Myocyte (in vitro differentiated cells): ENCODE measurements at places on chromosomes 4 and X.

DNA sequence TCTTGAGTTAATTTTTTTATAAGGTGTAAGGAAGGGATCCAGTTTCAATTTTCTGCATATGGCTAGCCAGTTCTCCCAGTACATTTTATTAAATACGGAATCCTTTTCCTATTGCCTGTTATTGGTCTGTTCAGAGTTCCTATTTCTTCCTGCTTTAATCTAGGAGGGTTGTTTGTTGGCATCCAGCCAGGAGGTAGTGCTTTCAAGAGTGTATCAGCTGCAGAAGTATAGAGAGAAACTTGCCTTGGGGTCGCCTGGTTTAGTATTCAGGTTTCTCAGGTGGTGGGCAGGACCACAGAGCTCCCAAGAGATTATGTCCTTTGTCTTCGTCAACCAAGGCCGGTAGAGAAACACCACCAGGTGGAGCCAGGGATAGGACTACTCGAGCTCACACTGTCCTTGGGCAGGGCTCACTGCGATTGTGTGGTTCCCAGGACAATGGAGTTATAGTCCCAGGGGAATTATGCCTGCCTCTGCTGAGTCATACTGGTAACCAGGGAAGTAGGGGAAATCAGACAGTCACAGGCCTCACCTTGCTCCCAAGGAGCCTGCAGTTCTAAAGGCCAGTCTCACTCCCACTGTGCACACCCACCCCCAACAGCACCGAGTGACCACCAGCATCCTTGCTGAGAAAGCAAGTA, 168.1 kb downstream of the VSIG4 start:
- no peak for DNase-seq

DNA sequence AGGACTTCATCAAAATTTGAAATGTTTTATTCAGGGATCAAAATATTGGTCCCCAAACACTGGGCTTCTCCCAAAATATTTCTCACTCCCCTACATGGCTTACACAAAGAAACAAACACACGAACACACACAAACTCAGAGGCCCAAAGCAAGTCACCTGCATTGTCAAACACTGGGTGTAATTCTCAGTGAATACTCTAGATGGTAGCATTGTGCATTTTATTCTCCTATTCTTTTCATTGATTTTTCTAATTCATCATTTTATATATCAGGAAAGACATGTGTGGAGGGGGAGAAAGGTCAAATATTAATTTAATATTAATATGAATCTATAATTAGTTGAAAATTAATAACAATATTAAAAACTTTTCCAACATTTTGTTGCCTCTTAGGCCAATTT, 72.3 kb upstream of the TNMD start:
- peak; percentile 34 for DNase-seq

DNA sequence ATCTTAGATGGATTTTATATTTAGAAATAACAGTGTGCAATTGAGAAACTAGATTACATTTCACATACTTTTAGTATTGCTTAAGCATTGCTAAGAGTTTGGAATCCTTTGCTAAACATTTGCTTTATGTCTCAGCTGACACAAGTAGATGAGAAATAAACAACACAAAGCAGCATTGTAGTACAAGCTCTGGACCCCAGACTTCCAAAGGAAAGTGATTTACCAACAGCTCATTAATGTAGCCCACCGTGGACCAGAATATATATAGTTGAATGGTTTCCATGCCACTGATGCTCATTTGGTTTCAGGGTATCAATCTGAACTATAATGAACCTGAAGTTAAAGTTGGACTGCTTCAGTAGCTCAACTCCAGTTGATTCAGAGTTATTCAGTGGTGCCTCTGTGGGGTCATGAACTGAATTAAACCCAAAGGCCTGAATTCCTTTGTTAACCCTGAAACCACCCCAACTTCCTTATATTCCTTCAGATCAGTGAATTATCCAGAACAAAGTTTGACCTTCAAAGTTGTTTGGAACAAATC, 132.1 kb upstream of the NEIL3 start:
- DNase-seq, result no peak

GRCh38 chr4:6324461-6324998, 54.9 kb downstream of the WFS1 start:
- DNase-seq, result no peak

DNA sequence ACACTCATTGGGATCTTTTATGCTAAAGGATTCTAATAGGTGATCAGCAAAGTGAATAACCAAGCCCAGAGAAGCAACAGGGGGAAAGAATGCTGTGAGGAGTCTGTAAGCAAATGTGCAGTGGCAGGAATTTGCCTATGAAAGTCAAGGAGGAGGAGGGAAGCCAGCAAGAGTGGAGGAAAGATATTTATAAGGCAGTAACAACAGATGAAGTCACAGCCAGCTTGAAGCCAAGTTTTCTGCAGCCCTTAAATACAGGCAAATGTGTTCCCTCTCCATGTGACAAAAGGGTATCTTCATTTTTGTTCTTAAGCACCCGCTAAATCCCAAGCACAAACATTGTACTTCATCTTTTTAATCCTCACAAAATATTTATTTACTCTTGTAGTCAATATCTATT, 275.0 kb upstream of the CLNK start:
- DNase-seq, result peak; percentile 18

DNA sequence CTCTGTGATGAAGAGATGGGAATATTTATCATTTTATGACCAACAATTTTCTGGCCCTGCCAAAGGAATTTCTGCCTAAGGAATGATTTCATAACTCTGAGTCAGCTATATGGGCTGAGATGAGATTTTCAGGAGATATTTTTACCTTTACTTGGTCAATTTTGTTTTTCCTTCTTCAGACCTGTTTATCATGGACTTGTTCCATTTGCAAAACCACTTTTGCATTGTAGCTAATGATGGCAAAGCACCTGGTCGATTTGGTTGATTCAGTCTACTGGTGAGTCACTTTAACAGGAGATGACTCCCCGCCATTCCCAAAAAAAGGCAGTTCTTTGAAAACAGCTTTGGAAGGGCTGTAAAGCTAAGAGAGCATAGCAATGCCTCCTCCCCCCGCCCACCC, 53.3 kb downstream of the TEX13A start:
- DNase-seq, result no peak

DNA sequence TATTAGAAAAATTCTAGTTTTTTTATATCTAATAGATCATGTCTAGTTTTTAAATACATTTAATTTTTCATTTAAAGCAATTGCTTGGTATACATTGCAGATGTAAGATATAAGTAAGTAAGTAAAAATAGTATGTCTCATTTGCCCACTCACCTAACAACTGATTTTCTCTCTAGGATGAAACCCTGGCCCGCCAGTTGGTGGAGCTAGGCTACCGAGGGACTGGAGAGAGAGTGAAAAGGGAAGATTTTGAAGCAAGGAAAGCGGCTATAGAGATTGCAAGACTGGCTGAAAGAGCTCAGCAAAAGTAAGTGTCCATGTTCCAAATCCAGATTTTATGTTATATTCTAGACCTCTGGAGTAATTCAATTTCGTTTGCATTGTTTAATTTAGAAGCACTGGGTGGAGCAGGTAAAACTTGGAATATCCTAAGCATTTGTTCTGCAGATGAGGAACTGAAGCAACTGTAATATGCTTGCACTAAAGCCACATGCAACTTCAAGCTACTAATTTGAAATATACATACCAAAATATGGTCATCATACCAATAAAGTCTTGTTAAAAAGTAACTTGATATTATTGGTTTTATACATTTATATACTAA, 27.1 kb downstream of the CFAP299 start:
- peak; percentile 61 for DNase-seq

DNA sequence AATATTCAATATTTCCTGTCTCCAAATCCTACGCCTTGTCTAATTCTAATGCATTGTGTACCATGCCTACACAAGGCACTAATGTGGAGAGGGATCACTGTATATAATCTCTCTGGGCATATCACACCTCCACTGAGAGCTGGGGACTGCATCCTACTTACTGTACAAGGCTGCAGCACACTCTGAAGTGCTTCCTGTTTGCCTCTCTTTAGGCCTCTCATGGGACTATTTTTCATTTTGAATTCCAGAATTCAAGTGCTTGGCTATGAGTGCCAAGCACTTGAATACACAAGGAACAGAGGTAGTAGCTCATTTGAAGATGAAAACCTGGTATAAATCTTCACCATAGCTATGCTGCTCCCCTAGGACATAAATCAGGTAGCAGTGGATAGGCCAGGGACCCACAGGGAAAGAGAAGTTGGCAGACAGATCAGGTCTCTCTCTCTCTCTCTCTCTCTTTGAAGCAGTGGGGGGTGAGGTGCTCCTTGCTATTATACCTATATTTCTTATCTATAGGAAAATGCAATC, 229.7 kb upstream of the MBNL3 start:
- DNase-seq, result no peak

GRCh38 chr4:94307231-94307871, 35.3 kb downstream of the HPGDS start:
- peak; percentile 72 for DNase-seq

- DNase-seq, result no peak
Observed at GRCh38 chr4:184648054-184648312, 1.3 kb downstream of the CASP3 start.

- no peak for DNase-seq
Observed at GRCh38 chr4:124000233-124000632, 603.6 kb downstream of the SPRY1 start.

DNA sequence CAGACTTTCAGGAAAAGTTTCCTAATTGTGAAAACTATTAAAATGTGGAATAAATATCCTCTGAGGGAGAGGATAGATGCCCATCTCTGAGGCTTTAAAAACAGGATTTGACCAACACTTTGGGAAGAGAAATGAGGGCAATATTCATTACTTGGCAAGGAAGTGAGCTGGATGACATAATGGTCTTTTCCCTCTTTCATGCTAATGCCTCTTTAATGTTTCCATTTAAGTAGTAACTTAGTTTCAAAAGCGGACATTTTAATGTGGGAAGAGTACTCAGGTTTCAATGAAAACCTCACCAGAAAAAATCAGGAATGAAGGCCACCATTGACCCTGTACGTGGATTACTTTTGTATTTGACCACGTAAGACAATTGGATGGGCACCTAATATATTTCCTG, 503.3 kb downstream of the ANKRD50 start:
- no peak for DNase-seq

- peak; percentile 10 for DNase-seq
Observed at GRCh38 chr4:106985830-106986229, 50.3 kb downstream of the DKK2 start.

DNA sequence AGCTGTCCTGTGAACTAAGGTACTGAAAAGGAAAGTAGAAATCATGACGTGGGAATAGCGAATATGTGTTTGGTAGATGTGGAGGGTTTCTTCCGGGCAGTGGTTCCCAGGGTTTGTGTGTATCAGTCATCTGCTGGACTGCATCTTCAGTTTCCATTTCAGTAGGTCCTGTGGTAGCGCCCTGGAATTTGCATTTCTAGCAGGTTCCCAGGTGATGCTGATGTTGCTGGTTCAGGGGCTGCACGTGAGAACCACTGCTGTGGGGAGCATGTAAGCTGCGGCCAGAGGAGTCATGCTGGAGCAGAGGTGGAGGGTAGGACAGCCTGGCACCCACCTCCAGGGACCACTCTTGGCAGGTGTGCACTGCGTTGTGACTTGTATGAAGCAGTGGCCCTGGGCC, 47.1 kb downstream of the ARHGAP10 start:
- DNase-seq, result no peak

- no peak for DNase-seq
Observed at GRCh38 chr4:119624356-119624755, 4.2 kb downstream of the PDE5A start.

DNA sequence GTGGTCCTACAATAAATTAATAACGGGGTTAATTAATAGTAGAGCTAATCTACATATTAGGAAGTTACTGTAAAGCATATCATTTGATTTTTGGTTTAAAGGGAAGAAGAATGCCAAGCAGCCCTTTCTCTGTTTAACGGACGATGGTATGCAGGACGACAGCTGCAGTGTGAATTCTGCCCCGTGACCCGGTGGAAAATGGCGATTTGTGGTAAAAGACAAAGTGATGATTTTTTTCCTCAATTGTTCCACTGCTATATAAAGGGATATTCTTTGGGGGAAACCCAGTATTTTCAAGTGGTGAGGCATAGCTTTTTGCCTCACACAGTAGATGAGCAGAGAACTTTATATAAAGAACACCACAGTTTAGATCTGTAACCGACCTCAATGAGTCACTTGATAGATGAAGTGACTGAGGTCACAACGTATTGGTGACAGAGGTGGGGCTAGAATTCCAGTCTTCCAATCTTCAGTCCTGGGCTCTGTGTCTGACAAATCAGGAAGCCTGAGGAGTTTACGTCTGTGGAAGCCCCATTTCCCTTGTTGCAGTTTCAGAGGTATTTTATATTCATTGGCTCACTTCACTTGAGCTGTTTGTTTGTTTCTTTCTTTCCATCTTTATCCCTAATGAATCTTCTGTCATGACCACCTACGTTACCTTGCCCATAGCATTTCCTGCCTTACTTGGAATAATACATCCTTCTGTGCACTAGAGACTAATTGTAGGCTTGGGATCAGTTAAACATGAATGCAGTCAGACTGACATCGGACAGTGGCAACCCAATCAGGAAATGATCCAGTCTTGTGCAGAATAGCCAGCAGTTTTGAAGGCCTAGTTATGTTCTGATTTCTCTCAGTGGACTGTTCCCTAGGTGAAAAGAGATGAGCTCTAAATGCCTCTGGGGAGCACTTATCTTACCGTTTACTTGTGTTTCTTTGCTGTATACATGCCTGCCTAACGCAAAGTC, 30.1 kb downstream of the ZRSR2 start:
- DNase-seq, result peak; percentile 72

DNA sequence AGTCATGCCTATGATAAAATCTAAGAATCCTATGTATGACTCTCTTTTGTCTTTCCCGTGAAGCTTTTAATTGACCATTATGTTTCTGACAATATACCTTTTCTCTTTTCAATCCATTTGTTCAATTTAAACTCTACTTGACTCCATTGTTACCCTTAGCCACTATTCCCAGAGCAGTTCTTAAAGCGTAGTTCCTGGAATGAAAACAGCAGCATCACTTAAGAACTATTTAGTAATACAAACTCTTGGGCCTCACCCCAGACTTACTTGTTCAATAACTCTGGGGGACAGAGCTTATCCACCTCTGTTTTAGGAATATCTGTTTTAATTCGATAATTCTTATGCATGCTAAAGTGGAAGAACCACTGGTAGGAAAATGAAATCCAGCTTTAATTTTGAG, 358.4 kb downstream of the PRR32 start:
- DNase-seq, result no peak

DNA sequence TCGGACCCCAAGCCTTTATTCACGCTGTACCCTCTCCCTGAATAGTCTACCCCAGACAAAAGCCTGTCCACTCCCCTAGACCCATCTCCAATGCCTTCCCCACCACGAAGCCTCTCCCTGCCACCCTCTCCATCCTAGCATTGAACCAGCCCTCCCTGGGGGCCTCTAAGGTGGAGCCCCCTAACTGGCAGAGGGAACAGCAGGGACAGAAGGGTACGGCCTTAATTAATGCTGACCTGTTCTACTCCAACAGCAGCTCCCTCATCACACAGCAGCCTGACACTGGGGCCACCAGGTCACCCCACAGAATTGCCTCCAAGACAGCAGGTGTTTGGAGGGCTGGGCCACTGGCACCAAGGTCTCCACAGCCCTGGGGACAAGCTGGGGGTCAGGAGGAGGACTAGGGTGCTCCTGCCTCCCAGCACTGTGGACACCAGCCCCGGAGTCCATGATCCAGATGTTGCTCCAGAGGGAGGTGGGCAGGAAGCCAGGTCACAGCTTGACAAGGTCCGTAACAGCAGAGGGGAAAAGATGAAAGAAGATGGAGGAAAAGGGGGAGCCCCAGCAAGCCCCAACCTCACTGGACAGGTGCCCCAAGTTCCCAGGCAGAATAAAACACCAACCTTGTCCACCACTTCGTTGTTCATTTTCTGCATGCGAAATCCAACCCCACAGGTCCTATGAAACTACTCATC, 3.7 kb downstream of the CRMP1 start:
- no peak for DNase-seq
